Thoracic aorta (tissue), 2 donors: ENCODE measurements at places on chromosomes 7 and 10.

DNA sequence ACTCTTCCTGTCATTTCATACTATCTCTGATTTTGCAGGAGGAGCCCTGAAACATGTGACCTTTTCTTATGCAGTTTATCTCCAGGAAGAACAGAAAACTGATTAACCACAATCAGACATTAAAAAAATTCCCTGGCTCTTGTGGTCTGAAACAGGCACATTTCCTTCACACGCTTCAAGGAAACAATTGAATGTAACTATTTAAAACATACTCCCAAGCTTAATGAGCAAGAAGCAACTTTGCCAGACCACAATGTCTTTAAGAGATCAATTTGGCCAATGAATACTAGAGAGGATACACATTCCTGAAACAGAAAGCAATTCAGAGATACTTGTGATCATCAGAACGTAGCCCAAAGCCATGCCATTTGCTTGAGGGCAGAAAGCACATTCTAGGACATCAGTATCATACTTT lies 65.8 kb downstream of the PIP4K2A start:
- no peak for DNase-seq

DNA sequence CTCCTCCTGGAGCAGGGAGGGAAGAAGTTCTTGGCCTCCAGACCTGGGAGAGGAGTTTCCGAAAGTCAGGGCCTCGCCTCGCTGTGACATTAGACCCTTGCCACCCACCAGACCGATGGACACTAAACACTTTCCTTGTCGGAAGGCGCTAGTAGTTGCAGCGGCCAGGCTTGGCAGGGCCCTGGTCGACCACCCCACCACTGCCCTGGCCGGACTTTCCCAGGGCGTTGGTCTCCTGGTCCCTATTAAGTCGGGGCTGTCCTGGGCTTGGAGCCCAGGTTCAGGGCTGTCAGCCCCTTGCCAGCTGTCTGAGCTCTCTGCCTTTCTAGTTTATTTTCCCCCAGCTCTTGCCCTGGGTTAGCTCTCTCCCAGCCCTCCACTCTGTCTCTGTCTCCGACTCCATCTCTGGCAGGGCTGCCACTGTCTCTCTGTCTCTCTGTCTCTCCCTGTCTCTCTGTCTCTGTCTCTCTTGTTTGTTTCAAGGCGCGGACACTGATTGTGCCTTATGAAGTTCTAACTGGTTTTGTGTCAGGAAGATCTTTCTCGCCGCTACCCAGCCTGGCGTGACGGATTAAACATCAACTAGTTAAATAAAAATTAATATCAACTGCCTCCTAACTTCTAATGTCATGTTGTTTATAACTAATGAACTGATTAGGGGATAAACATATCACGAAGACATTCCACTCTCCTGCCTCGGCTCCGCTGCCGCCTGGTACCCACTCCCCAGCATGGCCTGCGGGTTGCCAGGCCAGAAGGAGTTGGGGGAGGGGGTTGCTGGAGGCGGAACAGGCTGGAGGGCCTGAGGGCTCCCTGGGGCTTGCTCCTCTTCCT lies 13.8 kb upstream of the PAX2 start:
- DNase-seq, result no peak

- no peak for DNase-seq
Measured at GRCh38 chr10:28587970-28588290, 55.0 kb downstream of the WAC start.

DNA sequence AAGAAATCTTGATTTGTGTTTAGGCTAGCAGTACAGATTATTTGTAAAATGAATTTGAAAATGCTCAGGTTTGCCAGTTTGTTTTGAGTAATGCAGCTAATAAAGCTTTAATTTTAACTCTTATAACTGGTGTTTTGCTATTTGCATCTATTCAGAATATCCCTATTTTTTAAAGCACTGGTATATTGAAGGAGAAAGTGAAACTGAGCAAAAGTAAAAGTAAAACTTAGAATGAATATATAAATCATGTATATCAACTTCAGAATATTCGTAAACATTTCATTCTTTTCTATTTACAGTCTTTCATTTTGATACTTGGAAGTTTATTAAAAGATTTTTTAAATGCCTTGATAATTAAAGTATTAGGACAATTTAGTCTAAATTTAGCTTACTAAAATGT lies 26.2 kb downstream of the TASOR2 start:
- no peak for DNase-seq

DNA sequence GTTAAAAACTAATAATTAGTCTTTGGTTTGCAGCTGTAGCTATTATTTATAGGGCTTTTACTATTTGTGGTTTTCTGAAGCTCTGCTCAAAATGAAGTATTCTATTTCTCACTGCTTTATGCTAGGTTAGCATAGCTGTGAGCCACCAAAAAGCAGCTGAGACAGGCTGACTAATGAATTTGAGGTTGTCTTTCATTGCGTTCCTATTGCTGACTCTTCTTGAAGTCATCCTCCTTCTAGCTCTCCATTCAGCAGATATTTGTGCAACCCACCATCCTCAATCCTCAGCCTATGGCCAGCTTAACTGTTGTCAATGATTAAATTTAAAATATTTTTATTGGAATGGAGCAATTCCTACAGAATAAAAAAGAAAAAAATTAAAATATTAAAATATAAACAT lies 2.1 kb upstream of the RALA start:
- DNase-seq, result no peak

DNA sequence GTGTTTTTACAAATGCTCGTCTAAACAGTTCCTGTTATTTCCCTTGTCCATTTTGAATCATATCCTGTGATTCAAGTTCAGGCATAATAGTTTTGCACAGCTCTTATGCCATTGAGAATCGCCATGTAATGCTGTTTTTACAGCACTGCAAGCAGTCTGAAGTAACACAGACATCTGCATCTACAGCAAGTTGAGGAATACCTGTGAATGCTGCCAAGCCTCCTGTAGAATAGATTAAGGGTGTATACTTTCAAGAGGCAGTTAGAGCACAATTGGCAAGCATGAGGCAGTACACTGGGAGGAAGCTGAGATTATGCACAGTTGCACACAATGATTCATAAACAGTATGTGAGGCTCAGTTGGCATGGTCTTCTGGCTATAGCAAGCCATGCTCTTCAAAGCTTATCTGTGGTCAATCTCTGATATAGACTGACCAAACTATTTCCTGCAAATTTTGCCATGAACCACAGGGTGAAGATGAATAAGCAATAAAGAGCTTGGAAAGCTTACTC lies 121.9 kb upstream of the AKR1E2 start:
- no peak for DNase-seq

DNA sequence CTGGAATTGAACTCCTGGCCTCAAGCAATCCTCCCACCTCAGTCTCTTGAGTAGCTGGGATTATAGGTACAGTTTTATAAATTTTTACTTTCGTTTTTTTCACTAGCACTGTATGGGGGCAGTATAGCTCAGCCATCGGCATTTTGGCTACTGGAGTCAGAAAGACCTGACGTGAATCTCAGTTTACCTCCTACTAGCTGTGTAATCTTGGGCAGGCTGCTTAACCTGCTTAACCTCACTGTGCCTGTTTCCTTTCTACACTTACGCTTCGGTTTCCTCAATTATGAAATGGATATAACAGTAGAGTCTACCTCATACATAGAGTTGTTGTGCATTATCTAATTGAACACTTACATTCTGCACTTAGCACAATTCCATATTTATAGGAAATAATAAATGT lies 16.7 kb downstream of the STN1 start:
- no peak for DNase-seq

- no peak for DNase-seq
Measured at GRCh38 chr7:95199779-95200558, 124.4 kb downstream of the PON1 start.

GRCh38 chr7:155785536-155785935 lies 26.7 kb downstream of the SHH start:
- no peak for DNase-seq

GRCh38 chr10:11344550-11344949 lies 266.9 kb downstream of the USP6NL start:
- DNase-seq, result no peak

DNA sequence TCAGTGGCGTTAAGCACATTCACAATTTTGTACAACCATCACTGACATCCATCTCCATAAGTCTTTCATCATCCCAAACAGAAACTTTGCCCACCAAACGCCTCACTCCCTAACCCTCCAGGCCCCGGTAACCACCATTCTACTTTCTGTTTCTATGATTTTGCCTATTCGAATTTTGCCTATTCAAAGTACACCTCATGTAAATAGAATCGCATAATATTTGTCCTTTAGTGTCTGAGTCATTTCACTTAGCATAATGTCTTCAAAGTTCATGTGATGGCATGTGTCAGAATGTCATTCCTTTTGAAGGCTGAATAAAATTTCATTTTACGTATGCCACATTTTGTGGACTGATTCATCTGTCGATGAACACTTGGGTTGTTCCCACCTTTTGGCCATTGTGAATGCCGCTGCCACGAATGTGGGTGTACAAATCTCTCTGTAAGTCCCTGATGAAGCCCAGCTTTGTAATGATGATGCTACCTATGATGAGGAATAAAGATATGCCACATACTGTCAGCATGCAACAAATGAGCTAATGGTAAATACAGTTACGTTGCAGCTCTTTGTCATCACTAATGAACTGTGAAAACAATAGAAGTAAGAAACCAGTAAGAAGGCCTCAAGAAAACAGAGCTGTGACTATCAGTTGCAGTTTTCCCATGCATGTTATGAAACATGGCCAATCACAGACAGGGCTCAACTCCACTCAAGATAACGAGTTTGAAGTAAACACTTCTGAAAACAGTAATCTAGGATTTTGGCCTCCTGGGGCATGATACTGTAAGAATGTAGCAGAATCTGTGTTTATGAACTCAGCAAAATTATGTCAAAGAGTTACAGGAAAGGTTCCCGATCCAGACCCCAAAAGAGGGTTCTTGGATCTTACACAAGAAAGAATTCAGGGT lies 120.0 kb downstream of the ADAM12 start:
- DNase-seq, result no peak

DNA sequence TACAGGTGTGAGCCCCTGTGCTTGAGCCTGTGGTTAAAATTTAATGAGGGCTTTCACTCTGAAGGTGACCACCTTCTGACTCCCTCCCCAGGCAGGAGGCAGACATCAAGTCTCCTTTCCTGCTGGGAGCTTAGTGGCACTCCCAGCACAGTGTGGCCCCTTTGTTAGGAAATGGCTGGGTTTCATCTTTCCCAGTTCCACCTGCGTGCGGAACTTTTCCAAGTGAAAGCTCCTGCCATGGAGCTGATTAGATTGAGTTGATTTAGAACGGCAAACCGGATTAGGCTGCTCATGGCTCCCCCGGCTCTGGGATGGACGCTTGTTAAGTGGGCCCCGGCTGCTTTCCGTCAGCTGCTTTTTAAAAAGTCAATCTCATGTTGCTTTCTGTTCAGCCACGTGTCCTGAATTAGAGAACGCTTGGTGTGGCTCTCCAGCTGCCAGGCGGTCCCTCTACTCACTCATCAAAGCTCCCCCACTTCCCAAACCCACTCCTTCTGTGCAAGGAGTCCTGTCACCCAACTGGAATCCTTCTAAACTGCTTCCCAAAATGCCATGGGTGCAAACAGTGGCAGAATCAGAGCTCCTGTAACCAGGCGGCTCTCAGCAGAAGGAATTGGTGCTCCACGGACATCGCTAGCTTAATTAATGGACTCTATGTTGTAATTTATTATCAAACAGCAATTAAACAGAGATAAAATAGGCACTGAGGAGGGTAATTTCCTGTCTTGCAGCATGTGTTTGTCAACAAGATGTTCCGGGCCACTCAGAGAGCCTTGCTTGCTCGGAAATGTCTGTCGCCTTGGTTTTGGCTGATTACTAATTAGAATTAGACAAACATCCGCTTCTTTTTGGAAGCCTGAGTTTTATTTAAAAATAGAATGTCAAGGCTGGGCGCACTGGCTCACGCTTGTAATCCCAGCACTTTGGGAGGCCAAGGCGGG lies 551.2 kb downstream of the GALNT17 start:
- no peak for DNase-seq

- no peak for DNase-seq
Measured at GRCh38 chr7:18570890-18571478, 75.4 kb downstream of the HDAC9 start.

- DNase-seq, result no peak
Measured at GRCh38 chr7:711922-712380, 14.5 kb upstream of the DNAAF5 start.

DNA sequence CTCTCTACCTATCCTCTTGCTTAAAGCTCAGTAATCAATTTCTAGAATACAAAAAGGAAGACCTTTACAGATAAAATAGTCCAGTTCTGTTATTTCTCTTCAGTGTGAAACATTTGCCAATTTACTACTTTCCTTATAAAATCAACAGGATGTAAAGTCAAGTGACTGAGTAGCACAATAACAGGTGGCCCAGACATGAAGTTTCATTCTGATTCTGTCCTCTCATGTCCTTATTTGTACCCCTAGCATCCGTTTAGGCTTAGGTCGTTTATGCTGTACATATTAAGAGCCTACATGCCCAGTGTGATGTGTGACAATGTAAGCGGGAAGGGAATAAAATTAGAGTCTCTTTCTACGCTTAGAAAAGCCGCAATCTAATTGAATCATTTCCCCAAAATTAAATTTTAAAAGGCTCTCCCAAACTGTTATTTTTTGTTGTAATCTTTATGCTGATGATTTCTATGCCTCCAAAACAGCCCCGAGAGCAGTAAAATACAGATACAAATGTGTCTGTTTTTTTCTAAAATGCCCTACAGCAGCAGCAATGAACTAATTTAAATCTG lies 29.1 kb downstream of the EPC1 start:
- DNase-seq, result no peak

DNA sequence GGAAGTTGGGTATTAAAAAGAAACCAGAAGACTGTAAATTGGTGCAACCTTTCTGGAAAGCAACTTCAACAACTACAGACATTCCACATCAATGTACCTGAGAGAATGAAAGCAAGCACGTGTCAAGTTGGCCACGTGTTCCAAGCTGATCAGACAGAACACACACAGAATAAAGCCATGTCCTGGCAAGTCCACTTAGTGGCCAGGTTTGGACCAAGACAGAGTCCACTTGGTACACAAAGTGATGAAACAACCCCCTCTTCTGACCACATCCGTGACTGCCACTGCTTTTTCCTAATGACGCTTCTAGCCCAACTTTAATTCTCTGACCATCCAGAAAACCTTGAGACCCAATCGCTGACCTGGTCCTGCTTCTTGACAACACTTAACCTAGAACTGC lies 109.4 kb downstream of the ABLIM1 start:
- no peak for DNase-seq

DNA sequence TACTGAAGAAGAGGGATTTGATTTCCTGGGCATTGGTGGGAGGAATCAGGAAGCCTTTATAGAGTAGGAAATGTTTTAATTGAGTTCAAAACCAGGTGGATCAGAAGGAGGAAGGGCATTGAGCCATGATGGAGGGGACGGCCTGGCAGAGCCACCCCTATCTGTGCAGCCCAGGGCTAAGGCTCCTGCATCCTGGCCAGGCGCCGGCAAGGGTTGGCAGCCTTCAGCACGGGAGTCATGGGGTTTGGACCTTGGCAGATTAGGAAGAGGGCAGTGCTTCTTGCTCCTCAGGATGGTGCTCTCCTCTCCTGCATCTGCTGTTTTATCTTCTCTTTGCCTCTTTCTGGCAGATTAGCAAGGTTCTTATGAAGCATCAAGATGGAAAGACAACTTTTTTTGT lies 12.5 kb downstream of the ZNF862 start:
- no peak for DNase-seq
